ENCODE measurements at places on chromosomes 3 and 15. TPM values are rescaled to one million over a fixed set of nuclear protein-coding genes. Genes with fewer than 3 reads are reported as not detected.

FAM107A gene
- not detected for total RNA-seq

KLHL6 gene
- 24.9 TPM for total RNA-seq

RASL12 gene
- total RNA-seq, result not detected

TUBGCP4 gene
- 4.9 TPM for total RNA-seq

HRH1 gene
- total RNA-seq, result 2.4 TPM

DGKG gene
- total RNA-seq, result 2.5 TPM

GABRG3 gene
- under 0.01 TPM for total RNA-seq

RASGRP1 gene
- total RNA-seq, result 64.9 TPM

PPP1R14D gene
- total RNA-seq, result not detected

ACSBG1 gene
- 0.52 TPM for total RNA-seq

C2CD4A gene
- 0.21 TPM for total RNA-seq

CCRL2 gene
- 91.9 TPM for total RNA-seq

KLHL40 gene
- not detected for total RNA-seq

CADPS gene
- under 0.01 TPM for total RNA-seq

PEX5L gene
- not detected for total RNA-seq

C3orf80 gene
- 0.10 TPM for total RNA-seq

GOLGA8S gene
- total RNA-seq, result 0.10 TPM
